Iris pigment epithelial cell (primary cell): ENCODE measurements at places on chromosomes 13 and 19.
A peak's percentile ranks its signal among the peaks of the same experiment; 100 is the strongest.

- DNase-seq = peak; percentile 27
Measured at GRCh38 chr13:95573221-95573620, 20.7 kb downstream of the CLDN10 start.

- DNase-seq = no peak
Measured at GRCh38 chr13:109233293-109233692, 553.1 kb downstream of the IRS2 start.

GRCh38 chr13:57302604-57303003 lies 135.6 kb downstream of the PRR20E start:
- DNase-seq = no peak

DNA sequence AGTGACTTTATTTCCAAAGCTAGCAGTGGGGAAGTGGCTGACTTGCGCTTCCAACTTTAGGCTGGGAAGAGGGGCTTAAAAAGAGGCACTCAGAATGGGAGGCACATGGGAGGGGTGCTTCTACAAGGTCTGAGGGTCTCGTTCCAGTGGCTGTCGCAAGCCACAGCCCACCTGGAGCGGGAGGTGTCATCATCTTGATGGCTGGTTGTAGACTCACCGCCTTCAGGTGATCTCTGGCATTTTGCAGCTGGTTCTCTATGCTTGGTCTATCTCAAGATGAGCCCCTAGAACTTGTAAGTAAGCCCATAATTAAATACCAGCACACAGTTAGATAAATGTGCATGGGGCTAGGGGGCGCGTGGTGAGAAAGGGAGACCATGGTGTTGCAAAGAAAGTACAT lies 9.2 kb downstream of the TEX29 start:
- no peak for DNase-seq

GRCh38 chr19:4575267-4576015 lies 16.0 kb upstream of the SEMA6B start:
- peak; percentile 79 for DNase-seq

- no peak for DNase-seq
Measured at GRCh38 chr13:95440441-95441088, 112.0 kb upstream of the CLDN10 start.

- DNase-seq = peak; percentile 48
Measured at GRCh38 chr19:14475251-14476073, at the start of gene PTGER1. Gene PTGER1 (minus strand): TSS chr19:14475354. CDS start chr19:14474320, 1,034 bp downstream.

DNA sequence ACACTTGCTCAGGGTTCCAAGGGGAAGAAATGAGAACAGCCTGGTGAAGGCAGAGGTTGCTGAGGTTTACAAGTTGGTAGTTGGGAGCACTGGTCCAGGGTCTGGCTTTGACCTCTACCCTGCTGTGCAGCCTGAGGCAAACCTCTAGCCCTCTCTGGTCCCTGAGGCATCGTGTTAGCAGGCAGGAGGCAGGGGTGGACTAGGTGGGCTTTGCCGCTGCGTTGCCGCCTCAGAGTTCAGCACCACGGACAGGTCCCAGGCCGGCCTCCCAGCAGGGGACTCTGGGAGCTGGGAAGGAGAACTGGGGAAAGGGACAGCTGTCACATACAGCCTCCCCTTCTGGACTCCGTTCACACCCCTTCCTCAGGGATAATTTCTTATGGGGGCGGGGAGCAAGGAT lies 3.1 kb downstream of the NCAN start:
- DNase-seq = peak; percentile 22

DNA sequence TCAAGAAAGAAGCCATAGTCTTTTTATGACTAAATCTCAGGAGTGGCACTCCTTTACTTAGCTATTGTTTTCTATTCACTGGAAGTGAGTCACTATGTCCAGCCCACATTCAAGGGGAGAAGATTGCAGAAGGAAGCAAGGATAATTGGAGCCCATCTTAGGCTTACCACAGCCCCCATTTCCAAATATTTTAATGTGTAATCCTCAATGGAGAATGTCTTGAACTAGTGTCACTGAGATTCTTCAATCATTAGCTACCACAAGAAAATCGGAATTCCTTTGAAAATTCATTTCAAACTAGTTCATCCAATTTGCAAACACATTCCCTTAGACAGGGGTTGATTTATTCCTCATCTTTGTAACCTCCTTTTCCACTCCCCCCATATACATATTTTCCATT lies 84.7 kb downstream of the DLEU7 start:
- no peak for DNase-seq

DNA sequence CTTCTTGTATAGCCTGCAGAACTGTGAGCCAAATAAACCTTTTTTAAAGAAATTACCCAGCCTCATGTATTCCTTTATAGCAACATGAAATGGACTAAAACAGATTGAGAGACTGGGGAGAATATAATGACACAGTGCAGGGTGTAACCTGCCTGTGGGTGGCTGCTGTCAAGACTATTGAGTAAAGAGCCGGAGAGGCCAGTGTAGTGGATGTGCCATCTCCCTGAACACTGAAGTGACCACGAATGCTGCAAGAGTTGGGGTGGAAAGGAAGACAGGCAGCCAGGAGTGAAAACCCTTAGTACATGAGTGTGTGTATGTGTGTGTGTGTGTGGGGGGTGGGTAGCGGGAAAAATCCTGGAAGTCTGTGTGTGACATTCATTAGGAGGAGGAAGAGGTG lies 55.2 kb upstream of the FLT1 start:
- no peak for DNase-seq

GRCh38 chr19:31594701-31595100 lies 245.5 kb upstream of the TSHZ3 start:
- no peak for DNase-seq

DNA sequence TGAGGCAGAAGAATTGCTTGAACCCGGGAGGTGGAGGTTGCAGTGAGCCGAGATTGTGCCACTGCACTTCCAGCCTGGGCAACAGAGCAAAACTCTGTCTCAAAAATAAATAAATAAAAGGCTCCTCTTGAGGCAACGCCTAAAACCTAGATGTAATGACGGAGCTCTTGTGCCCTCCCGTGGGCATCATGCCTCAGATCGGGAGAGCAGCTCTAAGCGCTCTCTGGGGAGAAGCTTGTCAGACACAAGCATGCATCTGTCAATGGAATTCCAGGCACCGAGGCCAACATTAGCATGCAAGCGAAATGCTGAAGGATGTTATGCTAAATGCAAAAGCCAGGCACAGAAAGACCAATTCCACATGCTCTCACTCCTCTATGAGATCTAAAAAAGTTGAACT lies 45.6 kb upstream of the MRI1 start:
- peak; percentile 14 for DNase-seq

- DNase-seq = no peak
Measured at GRCh38 chr19:4715529-4716221, 8.0 kb downstream of the DPP9 start.

DNA sequence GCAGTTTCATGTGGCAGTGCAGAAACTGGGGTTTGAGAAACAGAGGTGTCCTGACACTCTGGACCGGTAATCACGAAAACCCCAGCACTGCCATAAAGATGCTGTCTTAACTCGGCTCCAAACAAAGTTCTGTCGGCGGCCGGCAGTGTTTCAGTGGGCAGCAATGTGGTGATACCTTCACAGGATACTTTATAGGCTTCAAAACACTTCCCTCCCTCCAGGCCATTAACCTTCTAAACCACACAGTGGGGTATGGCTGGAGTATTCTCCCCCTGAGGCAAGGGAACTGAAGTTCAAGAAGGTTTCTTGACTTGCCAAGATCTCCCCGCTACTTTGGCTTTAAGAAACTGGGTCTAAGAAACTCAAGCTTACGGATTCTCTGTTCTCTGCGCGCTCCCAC lies 1.1 kb downstream of the RUBCNL start:
- DNase-seq = no peak

DNA sequence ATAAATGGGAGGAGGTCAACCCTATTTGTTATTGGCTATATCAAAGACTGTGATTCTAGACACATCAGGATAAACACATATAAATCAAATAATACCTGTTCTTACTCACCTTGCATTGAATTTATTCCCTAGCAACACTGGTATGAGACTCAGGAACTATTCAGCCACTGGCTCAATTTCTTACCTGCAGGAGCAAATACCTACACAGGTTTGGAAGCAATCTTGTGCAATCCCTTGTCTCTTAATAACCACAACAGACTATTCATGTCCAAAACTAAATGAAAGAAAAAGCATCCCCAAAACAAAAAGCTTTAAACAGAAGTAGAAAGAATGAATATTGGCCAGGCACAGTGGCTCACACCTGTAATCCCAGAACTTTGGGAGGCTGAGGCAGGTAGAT lies 55.5 kb downstream of the TBC1D4 start:
- no peak for DNase-seq

DNA sequence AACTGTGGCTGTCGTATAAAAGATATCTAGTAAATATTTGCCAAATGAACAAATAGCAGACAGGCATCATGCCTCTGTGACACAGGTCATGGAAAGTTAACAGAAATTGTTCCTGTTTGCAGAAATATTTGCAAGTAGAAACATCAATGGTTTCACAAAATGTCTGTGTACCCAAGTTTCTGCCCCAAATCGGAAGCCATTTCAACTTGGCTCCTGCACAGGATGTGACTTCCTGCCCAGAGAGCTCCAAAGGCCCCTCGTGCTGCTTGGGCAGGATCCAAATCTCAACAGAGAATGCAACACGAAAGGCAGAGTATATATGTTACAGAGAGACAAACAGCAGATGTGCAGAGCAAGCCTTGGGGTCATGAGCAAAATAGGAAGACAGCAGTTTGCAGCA lies 95.5 kb upstream of the SERP2 start:
- no peak for DNase-seq

DNA sequence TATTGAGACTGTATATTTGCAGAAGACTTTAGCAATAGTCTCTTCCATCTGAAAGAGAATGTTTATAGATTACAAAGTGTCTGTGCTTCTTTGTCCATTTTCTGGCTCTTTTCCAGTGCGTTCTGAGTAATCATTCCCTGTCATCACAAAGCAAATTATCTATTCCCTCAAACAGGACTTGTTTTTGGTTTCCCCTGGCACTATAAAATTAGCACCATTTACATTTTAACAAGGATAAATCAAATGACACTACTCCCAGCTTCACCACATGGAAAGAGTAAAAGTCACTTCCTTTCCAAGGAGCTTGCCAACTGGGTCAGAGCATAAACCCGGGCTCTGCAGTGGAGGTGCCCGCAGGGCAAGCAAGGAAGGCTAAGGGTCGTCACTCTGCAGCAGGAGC lies 88.1 kb downstream of the SHISA2 start:
- DNase-seq = peak; percentile 11

DNA sequence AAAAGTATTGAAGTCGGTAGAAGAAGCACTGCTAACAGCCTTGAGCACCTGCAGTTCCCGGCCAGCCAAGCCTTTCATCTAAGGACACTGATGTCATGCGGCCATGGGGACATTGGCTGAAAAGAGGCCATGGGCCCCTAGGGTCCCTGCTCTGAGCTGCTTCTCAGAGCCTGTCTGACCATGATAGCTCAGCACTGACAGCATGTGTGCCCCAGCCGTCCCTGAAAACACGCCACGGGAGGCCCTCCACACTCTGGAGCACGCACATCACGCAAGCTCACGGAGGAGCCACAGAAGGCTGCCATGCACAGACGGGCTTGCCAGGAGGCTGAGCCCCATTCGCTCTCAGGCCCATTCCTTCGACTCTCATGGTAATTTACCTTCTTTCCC lies 51.8 kb downstream of the MLLT1 start:
- no peak for DNase-seq

DNA sequence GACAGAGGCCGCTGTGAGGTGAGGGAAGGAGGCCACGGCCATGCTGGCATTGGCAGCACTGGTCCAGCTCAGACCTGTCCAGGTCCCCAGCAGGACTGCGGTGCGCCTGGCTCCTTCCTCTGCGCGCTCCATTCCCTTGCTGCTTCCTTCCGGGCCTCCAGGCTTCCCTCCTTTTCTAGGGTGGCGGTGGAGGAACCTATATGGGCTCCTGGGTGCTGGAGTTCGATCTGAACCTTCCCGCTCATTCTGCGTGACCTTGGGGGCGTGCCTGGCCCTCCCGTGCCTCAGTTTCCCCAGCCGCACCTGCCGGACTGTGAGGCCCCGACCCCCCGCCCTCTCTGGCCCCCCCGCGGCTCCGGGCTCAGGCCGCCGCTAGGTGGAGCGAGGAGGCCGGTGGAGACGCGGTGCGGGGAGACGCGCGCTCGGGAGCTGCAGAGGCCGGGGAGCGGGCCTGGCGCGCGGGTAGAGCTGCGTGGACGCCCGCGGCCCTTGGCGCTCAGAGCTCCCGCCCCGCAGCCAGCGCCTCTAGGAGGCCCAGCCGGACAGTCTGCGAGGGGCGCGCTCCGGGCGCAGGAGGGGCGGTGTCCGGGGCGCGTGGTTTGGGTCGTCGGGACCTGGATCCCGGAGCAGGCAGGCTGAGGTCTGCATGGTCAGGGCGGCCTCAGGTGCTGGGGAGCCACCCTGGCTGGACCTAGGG lies 29.9 kb downstream of the EFNA2 start:
- DNase-seq = peak; percentile 52

DNA sequence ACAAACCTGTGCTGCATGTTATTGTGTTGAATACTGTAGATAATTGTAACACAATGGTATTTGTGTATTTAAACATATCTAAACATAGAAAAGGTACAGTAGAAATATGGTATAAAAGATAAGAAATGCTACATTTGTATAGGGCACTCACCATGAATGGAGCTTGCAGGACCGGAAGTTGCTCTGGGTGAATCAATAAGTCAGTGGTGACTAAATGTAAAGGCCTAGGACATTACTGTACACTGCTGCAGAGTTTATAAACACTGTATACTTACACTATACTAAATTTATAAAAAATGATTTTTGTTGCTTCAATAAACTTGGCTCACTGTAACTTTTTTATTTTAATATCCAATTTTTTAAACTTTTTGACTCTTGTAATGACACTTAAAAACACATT lies 34.4 kb downstream of the LMO7 start:
- peak; percentile 39 for DNase-seq

DNA sequence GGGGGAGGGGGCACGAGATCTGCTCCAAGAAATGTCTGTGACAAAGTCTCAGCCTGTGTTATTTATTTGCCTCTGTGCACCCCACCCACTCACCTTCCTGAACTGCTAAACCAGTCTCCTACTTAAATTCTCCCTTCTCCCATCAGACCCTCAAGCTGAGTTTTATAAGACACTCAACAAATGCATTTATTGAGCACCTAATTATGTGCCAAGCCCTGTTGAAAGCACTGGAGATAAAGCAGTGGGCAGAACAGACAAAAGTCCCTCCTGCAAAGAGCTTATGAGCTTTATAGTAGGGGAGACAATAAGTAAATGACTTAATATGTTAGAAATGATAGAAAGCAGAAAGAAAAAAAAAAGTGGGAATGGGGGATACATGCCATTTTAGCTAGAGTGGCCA lies 3.4 kb upstream of the FAM98C start:
- no peak for DNase-seq

DNA sequence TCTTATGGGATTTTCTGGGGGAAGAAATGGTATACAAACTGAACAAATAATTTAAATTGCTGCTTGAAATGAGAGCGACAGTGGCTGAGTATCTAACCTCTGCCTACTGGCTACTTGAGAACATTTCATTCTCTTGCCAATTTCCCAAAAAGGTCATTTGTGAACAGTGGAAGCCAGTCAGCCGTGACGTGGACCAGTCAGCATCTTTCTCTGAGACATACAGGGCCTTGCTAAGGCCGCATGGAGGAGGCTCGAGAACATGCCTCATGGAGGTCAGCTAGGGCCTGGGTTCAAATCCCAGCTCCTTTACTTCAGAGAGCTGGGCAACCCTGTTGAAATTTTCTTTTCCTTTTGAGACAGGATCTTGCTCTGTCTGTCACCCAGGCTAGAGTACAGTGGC lies 20.3 kb downstream of the ZC3H4 start:
- no peak for DNase-seq
